ENCODE measurements at places on chromosomes 3 and 15.
A peak's percentile ranks its signal among the peaks of the same experiment; 100 is the strongest.

GRCh38 chr3:59326246-59327024, 276.6 kb upstream of the CFAP20DC start:
- DNase-seq = peak; percentile 27

DNA sequence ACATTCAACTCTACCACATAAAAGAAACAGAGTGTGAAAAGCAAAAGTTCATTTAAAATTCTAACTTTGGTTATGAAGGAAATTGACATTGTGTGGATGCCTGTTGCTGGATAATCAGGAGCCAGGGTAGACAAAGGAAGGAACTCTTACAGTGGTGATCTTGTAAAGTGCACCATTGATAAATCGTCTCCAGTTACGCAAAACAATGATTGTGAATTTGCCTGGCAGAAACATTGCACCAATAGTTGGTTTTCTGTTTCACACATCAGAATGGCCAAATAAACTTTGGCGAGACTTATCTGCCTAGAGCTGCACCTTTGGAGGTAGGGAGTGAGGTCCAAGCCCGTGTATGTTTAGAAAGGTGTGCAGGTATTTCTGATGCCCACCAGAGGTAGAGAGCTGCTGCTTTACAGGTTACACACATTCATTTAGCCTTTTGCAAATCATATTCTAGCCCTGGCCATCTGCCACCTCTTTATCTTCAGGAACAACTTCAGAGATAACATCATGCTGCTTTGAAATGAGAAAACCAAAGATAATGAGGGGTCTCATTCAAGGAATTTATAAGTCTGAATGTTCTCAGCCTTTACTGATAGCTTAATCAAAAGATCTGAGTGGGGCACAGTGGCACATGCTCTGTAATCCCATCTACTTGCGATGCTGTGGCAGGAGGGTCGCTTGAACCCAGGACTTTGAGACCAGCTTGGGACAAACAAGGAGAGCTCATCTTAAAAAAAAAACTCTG, 47.4 kb upstream of the P3H2 start:
- no peak for DNase-seq

DNA sequence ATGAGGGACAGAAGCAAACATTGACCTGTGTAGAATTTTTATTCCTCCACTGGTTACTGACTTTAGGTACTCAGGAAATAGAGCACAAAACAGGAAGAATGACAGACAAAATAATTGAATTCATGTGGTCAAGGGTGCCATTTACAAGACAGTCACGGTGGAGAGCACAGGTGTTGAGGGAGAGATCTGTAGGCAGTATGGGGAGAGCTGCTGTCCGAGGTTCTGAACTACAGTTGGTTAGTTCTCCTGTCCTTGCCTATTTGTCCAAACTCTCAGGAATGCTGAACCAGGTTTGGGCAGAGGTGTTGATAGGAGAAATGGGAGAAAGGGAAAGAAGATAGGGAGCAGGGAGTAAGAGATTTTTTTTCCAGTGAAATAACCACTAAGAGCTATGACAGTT, 178.5 kb upstream of the ZBTB20 start:
- peak; percentile 32 for DNase-seq

GRCh38 chr3:154955907-154956533, 124.1 kb upstream of the MME start:
- DNase-seq = no peak

- DNase-seq = no peak
Observed at GRCh38 chr15:99522288-99522687, 43.5 kb upstream of the MEF2A start.

GRCh38 chr15:61997786-61998185, 62.5 kb downstream of the VPS13C start:
- DNase-seq = no peak

DNA sequence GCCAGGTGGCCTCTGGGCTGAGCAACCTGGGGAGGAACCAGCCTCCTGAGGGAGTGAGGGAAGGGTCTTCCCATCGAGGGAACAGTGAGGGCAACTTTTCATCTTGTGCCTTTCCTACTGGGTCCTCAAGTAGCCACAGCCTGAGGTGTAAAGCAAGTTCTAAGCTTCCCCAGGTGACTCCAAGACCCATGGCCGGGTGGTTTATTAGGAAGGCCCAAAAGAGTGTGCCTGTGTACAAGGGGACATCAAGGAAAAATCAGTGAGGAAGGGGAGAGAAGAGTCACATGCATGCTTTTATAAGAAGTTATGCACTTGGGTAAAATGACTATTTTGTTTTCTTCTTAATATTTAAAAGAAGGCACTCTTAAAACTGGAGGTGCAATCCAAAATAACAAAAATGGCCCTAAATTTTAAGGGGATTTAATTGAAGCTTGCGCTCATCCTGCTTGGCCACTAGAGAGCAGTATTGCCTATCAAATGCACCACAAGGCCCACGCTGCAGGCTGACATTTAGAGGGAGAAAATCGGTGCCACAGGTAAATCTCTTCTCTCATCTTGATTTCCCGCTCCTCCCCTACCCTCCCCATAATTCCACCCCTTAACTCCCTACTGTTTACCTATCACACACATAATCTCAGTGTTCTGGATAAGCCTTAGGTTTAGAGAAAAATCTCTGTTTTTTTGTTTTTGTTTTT, 6.7 kb downstream of the NANOGP8 start:
- DNase-seq = peak; percentile 8
